ENCODE measurements at places on chromosomes 1 and 21.
A peak's percentile ranks its signal among the peaks of the same experiment; 100 is the strongest.

DNA sequence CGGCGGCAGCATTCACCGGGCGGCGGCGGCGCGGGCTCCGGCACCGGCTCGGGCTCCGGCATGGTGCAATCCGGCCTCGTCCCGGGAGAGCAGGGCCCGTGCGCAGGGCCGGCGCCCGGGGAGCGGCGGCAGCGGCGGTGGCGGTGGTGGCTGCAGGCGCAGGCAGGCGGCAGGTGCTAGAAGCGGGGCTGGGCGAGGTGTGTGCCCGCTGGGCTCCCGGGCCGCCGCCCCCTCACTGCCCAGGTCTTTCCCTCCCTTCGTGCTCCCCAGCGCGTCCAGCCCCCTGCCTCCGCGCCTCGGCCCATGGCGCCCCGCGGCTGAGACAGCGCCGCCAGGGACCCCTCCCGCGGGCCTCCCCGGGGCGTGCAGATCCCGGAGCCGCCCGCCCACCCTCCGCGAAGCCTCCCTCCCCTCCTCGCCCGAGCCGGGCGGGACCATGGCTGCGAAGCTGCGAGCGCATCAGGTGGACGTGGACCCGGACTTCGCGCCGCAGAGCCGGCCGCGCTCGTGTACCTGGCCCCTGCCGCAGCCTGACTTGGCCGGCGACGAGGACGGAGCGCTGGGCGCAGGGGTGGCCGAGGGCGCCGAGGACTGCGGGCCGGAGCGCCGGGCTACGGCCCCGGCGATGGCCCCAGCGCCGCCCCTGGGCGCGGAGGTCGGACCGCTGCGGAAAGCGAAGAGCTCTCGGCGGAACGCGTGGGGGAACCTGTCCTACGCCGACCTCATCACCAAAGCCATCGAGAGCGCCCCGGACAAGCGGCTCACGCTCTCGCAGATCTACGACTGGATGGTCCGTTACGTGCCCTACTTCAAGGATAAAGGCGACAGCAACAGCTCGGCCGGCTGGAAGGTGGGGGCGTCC is 492 bp downstream of the FOXO6 start:
- peak; percentile 51 for DNase-seq

- no peak for DNase-seq
Measured at GRCh38 chr1:36829066-36829465, 205.2 kb downstream of the GRIK3 start.

DNA sequence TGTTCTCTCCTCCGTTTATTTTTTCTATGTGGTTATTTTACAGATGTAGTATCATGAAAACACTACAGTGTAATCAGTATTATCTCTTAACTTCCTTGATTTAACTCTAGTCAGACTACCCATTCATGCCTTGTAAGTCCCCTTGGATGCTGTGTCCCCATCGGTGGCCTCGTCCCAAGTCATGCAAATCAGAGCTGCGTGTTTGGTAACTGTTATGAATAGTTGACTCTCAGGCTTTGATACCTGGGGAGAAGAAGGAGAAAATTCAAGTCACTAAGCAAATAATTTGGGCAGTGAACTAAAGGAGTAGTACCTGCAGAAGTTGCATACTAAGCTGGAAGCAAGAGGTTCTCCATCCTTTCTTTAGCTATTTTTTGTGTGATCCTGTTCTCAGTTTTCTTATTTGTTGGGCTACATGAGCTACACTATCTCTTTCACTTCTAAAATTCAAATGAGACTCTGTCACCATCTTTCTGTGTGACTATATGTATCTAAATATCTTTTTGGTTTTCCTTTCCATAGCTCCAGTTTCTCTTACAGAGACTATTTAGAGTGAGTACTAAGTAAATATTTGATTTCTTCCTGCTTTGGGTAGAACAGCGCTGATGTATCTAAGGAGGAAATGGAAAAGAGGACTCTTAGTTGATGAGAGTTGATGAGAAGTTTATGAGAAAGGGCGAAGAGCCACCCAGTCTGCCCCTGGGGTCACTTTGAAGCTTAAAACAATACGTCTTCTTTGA is 50.9 kb downstream of the VANGL2 start:
- DNase-seq: no peak

DNA sequence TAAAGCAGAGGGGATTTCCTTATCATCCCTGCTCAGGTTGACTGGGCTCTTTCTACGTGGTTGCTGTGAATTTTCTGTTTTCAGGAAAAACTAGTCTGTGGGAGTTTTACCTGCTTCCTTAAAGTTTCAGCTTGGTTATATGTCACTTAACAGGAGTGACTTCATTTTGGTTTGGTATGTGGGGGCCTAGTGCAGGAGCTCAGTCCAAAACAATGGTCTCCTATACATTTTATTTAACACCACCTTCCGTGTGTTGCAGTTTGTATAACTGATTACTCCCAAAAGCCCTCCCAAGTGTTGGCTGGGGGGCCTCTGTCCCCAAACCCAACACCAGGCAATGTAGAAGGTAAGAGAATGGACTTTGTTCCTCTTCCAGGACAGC is 5.3 kb downstream of the IL23R start:
- no peak for DNase-seq

DNA sequence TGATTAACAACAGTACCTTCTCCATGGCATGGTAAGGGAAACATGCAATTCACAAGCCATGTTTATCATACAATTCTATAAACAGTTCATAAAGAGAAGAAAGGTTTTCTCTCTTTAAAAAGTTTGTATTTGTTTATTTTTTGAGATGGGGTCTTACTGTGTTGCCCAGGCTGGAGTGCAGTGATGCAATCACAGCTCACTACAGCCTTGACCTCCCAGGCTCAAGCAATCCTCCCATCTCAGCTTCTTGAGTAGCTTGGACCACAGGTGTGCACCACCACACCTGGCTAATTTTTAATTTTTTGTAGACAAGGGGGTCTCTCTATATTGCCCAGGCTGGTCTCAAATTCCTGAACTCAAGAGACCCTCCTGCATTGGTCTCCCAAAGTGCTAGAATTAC is 28.0 kb downstream of the SLC37A1 start:
- DNase-seq: no peak

GRCh38 chr1:51689643-51690042 is 72.8 kb downstream of the OSBPL9 start:
- DNase-seq: no peak

DNA sequence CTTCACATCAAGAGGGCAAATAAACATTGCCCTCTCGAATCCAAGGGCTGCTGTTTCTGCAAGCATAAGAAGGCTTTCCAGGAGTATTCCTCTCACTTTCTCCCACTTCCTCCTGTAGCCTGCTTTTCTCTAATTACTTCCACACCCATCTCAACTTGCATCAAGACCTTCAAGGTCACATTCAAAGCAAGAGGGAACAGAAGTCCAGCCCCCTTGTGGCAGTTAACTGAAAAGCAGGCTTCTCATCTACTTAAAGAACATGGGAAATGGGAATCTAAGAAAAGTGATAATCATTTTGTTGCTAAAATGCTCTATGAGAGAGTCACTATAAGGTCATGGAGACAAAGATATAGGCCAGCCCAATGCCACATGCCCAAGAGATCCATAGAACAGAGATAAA is 874.4 kb downstream of the KCNT2 start:
- DNase-seq: no peak

DNA sequence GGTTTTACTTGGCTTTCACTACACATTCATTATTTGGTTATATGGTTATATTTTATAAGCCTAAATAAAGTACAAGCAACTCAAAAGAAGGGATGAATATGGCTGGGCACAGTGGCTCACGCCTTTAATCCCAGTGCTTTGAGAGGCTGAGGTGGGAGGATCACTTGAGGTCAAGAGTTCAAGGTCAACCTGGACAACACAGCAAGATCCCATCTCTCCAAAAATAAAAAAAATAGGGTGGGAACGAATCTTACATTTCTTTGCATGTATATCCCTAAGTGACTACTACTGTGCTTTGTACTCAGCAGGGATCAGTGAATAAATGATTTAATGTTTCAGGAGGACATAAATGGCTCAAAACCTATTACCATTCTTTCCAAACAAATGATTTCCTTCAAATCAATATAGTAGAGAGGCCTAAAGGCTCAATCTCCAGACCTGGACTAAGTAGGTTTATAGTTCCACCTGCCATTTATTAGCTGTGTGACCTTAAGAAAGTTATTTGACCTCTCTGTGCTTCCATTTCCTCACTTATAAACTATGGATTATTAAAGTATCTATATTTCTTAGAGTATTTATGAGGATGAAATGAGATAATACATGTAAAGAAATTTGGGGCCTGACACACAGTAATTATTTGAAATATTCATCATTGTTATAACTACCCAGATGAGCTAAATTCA is 28.3 kb downstream of the TGFBR3 start:
- DNase-seq: no peak

- no peak for DNase-seq
Measured at GRCh38 chr1:247274605-247275256, 18.9 kb downstream of the VN1R5 start.

- no peak for DNase-seq
Measured at GRCh38 chr1:115469703-115470476, 131.8 kb upstream of the NGF start.

GRCh38 chr1:117812869-117813511 is 116.4 kb downstream of the GDAP2 start:
- DNase-seq: no peak

DNA sequence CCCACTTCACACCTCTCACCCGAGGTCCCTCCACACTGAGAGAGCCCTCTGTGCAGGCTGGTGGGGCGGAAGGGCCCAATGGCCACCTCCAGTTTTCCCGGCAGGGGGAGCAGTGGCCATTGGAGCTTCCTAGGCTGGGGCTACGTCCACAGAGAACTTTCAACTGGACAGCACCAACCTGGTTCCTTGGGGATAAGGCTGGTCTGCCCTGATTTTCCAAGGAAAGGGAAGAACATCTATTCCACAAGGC is 20.3 kb upstream of the LAPTM5 start:
- no peak for DNase-seq

DNA sequence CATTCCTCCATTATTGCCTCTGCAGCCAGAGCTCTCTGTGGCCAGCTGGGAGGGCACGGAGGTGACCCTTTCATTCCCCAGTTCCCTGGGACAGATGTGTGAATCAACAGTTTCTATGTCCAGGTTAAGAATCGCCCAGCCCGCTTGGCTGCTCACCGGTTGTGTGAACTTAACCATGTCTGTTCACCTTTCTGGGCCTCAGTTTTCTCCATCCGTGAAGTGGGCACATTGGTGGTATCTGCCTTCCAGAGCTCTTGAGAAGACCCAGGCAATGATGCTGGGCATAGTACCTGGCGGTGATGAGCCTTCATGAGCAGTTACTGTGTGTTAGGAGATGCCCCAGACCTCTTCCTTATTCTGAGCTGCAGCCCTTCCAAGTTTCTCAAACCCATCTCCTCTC is 238.3 kb downstream of the MATN1 start:
- no peak for DNase-seq

DNA sequence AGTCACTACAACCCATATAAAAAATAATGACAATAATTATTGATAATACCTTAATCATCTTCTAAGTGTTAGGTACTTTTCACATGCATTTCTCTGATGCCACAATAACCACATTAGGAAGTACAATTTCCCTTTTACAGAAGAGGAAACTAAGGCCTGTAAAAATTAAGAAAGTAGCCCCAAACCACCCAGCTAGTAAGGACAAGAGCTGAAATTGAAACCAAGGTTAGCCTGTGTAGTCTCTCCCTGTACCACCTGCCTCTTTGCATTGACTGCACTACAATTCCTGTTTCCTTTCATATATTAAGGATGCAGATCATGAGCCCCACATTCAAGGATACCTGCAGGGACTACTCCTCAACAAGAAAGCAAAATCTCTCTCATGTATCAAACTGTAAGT is 288.8 kb downstream of the GPATCH2 start:
- DNase-seq: no peak

GRCh38 chr1:35886577-35887431 is 3.8 kb downstream of the AGO1 start:
- no peak for DNase-seq

- DNase-seq: no peak
Measured at GRCh38 chr1:3062616-3063378, 6.2 kb upstream of the PRDM16 start.

DNA sequence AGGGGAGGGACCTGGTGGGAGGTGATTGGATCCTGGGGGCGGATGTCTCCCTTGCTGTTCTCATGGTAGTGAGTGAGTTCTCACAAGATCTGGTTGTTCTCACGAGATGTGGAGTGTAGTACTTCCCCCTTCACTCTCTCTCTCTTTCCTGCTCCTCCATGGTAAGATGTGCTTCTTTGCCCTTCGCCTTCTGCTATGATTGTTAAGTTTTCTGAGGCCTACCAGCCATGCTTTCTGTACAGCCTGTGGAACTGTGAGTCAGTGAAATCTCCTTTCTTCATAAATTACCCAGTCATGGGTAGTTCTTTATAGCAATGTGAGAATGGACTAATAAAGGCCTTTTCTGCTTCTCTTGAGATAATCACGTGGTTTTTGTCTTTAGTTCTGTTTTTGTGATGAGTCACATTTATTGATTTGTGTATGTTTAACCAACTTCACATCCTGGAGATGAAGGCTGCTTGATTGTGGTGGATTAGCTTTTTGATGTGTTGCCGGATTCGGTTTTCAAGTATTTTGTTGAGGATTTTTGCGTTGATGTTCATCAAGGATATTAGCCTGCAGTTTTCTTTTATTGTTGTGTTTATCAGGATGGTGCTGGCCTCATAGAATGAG is 45.5 kb downstream of the RABGAP1L start:
- DNase-seq: no peak

- DNase-seq: no peak
Measured at GRCh38 chr1:27956761-27957160, 3.0 kb upstream of the XKR8 start.

GRCh38 chr21:30348506-30348905 is at the start of gene KRTAP23-1:
Gene KRTAP23-1 (minus strand): TSS chr21:30348606. CDS start chr21:30348606, 0 bp downstream.
- DNase-seq: no peak

- DNase-seq: no peak
Measured at GRCh38 chr1:207922554-207922953, 11.6 kb upstream of the CD34 start.

- DNase-seq: no peak
Measured at GRCh38 chr1:65424573-65424889, 4.1 kb downstream of the LEPR start.

GRCh38 chr1:26357121-26357602 is 3.2 kb upstream of the CRYBG2 start:
- DNase-seq: no peak

- no peak for DNase-seq
Measured at GRCh38 chr1:248054671-248055070, 8.0 kb downstream of the OR2L3 start.

DNA sequence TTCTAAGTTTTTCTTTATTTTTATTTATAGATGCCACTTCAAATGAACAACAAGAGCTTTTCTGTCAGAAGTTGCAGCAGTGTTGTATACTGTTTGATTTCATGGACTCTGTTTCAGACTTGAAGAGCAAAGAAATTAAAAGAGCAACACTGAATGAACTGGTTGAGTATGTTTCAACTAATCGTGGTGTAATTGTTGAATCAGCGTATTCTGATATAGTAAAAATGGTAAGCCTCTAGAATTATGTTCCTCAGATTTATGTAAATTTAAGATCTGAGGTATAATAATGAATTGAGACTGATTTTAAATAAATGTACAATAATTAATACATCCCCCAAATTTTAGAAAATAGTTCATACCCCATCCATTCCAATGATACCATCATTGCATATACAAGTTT is 43.9 kb downstream of the PPP2R5A start:
- no peak for DNase-seq
